Activated naive CD4-positive, alpha-beta T cell treated with anti-CD3 and anti-CD28 coated beads, Interleukin-2, amount 50 U/mL, for 72 hours (primary cell): ENCODE measurements at places on chromosomes 16 and 17.
A peak's percentile ranks its signal among the peaks of the same experiment; 100 is the strongest.

DNA sequence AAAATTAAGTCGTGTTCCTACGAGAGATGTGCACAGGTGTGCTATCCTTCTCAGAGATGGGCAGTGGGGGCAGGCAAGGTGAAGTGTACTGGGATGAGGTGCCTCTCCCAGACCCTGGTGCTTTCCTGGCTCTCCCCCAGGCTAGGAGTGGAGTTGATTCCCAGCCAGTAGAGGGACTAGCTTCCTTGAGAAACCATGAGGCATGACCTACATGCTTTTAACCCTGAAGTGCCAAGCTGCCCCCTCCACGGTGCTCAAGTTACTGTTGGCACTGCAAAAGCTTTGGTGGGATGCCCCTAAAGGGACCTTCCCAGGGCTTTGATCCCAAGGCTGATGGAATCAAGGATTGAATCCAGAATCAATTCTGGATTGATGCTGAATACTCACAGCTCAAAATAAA is 47.0 kb upstream of the SREBF1 start:
- no peak for DNase-seq

DNA sequence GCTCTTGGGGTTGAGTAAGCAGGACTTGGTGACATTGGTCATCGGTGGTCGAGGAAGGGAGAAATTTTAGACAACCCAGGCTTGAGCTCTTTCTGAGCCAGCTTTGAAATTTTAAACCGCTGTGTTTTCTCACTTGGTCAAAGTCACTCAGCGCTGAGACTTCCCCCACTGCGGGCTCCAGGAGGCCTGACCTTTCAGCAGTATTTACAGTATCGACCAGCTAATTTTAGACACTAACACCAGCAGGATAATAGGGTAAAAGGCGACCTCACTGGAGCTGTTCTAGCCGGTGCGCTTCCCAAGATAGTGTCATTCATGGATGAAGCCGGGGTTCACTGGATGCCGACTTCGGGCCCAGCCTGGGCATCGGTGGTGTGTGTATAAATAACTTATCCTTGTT is 29.7 kb upstream of the WSCD1 start:
- DNase-seq, result no peak

GRCh38 chr17:17557796-17558195 is 33.7 kb downstream of the PEMT start:
- DNase-seq, result no peak

GRCh38 chr16:54285414-54286089 is 1.0 kb downstream of the IRX3 start:
- peak; percentile 26 for DNase-seq

DNA sequence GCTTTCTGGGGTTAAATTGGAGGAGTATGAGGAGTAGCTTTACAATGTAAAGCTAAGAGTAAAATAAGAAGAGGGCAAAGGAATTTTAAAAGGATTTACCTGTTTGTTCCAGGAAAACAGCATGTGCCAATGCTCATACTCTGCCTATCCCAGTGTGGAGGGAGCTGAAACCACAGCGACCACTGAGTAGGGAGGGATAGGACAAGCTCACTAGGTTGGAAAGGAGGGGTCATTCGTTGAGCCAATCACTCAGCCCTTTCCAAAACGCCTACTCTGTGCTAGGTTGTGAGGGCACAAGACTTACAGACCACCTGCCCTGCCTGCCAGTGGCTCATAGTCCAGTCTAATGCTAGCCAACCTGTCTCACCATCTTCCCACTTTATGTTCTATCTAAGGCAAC is 1.1 kb upstream of the DNAJC7 start:
- DNase-seq, result no peak

- DNase-seq, result no peak
Measured at GRCh38 chr17:73342541-73343167, 30.9 kb upstream of the CDC42EP4 start.
